ENCODE measurements at places on chromosomes 11 and 22. TPM values are rescaled to one million over a fixed set of nuclear protein-coding genes. Genes with fewer than 3 reads are reported as not detected.

Gene FAM118A
- 77.6 TPM for total RNA-seq

Gene OR5P2
- total RNA-seq = not detected

Gene XRRA1
- total RNA-seq = 57.7 TPM

Gene LRRC10B
- 1.3 TPM for total RNA-seq

DNA sequence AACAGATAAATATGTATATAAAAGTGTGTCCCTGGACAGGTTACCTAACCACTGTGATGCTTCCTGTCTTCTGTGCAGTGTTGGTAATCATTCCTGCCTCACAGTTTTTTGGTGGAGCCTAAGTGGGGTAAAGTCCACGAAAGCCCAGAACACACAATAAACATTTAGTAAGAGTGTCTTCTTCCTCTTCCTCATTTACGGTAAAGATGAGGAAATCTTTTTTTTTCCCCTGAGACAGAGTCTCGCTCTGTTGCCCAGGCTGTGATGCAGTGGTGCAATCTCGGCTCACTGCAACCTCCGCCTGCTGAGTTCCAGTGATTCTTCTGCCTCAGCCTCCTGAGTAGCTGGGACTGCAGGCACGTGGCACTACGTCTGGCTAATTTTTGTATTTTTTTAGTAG, 117.1 kb downstream of the LDLRAD3 start:
- H3K4me3 ChIP-seq = no peak overlapping the region
- H3K27ac ChIP-seq = no peak overlapping the region
- no peaks in the 10 kb centered on the region for H3K36me3 ChIP-seq
- H3K27me3 ChIP-seq = no peaks in the 10 kb centered on the region
- no peaks in the 10 kb centered on the region for H3K4me1 ChIP-seq

DNA sequence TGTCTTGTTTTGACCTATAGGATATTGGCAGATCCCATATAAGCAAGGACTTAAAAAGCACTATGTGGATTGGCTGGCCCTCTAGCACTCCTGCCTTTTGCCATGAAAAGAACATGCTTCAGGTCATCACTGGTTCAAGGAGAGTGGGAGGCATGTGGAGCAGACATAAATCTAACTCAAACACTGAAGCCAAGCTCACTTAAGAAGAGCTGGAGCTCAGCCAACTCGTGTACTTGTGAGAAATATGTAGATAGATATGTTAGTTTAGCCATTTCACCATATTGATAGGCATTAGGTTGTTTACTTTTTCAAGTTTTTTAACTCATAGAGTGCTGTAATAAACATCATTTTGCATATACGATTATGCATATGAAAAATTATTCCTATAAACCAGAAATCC, 19.9 kb upstream of the BBOX1 start:
- H3K27ac ChIP-seq = no peak overlapping the region
- H3K27me3 ChIP-seq = no peaks in the 10 kb centered on the region
- DNase-seq = peak; percentile 28
- no peaks in the 10 kb centered on the region for H3K4me1 ChIP-seq
- no peaks in the 10 kb centered on the region for H3K36me3 ChIP-seq

GRCh38 chr11:102361086-102362031, 14.3 kb downstream of the BIRC2 start:
- no peak overlapping the region for H3K4me3 ChIP-seq
- no peaks in the 10 kb centered on the region for H3K4me1 ChIP-seq
- peaks cover 84% of the 10 kb centered on the region for H3K36me3 ChIP-seq
- no peak overlapping the region for H3K27ac ChIP-seq
- no peak for DNase-seq

- H3K4me1 ChIP-seq = peaks cover 21% of the 10 kb centered on the region
- DNase-seq = no peak
- H3K27me3 ChIP-seq = no peaks in the 10 kb centered on the region
- no peak overlapping the region for H3K4me3 ChIP-seq
These were observed 277.0 kb downstream of the SBF2 start for GRCh38 chr11:10017050-10017449.

DNA sequence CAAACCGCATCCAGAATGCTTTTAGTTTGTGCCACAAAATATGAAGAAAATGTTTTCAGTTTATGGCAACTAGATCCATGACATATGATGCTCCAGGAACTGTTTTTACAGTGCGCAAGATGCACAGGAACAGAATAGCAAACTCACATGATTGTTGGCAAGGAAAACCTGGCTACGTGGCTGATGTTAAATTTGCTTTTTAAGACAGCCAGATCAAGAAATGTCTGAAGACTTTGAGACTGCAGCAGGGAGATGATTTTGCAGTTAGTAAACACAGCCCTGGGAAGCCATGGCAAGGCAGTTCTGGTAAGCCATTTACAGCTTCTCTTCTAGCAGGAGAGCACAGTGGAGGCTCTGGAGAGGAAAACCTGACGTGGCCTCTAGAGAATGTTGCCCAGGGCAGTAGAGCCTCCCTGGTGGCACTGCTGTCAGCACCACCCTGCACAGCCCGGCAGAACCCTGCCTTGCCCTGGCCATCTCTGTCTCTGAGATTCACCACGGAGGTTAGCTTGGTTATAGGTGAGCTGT, 69.8 kb upstream of the TNRC6B start:
- H3K4me3 ChIP-seq = peak overlapping the region; percentile 16
- DNase-seq = peak; percentile 46
- H3K4me1 ChIP-seq = peaks cover 39% of the 10 kb centered on the region
- peak overlapping the region; percentile 56 for H3K27ac ChIP-seq
- no peaks in the 10 kb centered on the region for H3K36me3 ChIP-seq

GRCh38 chr11:92692826-92693546, 276.5 kb upstream of the MTNR1B start:
- no peak overlapping the region for H3K4me3 ChIP-seq
- no peaks in the 10 kb centered on the region for H3K4me1 ChIP-seq
- no peak overlapping the region for H3K27ac ChIP-seq
- H3K27me3 ChIP-seq = no peaks in the 10 kb centered on the region

- no peak for DNase-seq
- H3K27ac ChIP-seq = peak overlapping the region; percentile 27
- peaks cover 8% of the 10 kb centered on the region for H3K4me1 ChIP-seq
- H3K36me3 ChIP-seq = peaks cover 99% of the 10 kb centered on the region
- H3K4me3 ChIP-seq = no peak overlapping the region
These were observed 35.8 kb downstream of the ARHGAP1 start for GRCh38 chr11:46664612-46665011.

DNA sequence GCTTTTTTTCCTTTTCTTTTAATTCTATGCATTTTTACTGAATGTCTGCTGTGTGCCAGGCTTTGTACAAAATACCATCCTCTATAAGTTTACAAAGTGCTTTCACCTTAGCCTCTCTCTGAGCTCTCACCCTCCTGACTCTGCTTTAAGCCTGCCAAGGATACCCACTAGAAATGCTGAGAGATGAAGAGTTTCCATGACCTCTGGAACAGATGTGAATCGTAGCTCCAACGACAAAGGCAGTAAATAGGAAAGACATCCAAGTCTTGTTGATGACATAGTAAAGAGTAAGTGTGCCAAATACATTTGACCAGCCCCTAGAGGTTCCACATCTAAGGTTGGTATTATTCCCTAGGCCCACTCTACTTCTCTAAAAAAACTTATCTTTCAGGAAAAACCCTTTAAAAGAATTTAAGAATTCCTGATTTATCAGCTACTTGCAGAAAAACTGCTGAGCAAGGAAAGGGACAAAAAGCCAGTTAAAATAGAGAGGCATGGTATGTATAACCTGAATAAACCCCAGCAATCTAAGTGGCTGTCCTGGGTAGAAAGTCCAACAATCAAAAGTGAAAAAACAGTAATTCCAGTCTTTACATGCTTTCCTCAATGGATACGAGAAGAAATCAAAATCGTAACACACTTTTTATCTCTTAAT, 45.4 kb downstream of the GAB2 start:
- H3K27me3 ChIP-seq = no peaks in the 10 kb centered on the region

Data from stomach (tissue), 19 donors.